Kidney (tissue), 22 donors: ENCODE measurements at places on chromosomes 6 and 20. TPM values are rescaled to one million over a fixed set of nuclear protein-coding genes. Genes with fewer than 3 reads are reported as not detected.

Gene TMEM170B
- total RNA-seq, result 3.7 TPM

Gene LZTS3
- total RNA-seq, result 20.0 TPM

Gene PCK1
- 29.7 TPM for total RNA-seq

Gene C6orf52
- 1.5 TPM for total RNA-seq

Gene KCNQ2
- 2.2 TPM for total RNA-seq

Gene RSPH4A
- 1.8 TPM for total RNA-seq

Gene RAB44
- total RNA-seq, result 1.5 TPM

Gene HLA-DPB1
- 181 TPM for total RNA-seq

Gene LBP
- total RNA-seq, result 2.3 TPM

Gene TFAP2A
- 16.2 TPM for total RNA-seq

Gene STK38
- total RNA-seq, result 30.4 TPM

Gene PRSS35
- total RNA-seq, result 0.66 TPM

Gene LGSN
- 0.19 TPM for total RNA-seq

Gene KIF25
- total RNA-seq, result not detected

Gene DTNBP1
- 25.2 TPM for total RNA-seq

Gene IPCEF1
- total RNA-seq, result 25.9 TPM

- peak; percentile 29 for DNase-seq
Measured at GRCh38 chr6:37021356-37022129, 16.1 kb downstream of the FGD2 start.

- no peak for DNase-seq
Measured at GRCh38 chr6:135665935-135666334, 168.4 kb upstream of the AHI1 start.

- no peak for DNase-seq
Measured at GRCh38 chr6:16717275-16717942, 43.9 kb downstream of the ATXN1 start.

DNA sequence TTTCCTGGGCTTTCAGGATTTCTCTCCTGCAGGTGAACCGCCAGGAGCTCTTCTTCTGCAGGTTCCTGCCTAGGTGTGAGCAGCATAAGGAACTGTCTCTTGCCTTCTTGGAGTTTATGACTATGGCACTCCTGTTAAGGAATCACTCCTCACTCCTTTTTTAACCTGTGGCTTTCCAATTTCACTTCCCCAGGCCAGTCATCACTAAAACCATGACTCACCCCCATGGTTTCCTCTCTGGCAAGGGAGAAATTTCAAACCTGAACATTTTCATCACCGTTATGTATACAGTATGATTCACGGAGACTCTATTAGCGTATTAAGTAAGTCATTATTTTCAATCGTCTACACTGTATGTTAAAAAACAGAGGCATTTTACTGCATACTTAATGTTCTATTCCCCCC lies 78.2 kb upstream of the ARID1B start:
- no peak for DNase-seq

DNA sequence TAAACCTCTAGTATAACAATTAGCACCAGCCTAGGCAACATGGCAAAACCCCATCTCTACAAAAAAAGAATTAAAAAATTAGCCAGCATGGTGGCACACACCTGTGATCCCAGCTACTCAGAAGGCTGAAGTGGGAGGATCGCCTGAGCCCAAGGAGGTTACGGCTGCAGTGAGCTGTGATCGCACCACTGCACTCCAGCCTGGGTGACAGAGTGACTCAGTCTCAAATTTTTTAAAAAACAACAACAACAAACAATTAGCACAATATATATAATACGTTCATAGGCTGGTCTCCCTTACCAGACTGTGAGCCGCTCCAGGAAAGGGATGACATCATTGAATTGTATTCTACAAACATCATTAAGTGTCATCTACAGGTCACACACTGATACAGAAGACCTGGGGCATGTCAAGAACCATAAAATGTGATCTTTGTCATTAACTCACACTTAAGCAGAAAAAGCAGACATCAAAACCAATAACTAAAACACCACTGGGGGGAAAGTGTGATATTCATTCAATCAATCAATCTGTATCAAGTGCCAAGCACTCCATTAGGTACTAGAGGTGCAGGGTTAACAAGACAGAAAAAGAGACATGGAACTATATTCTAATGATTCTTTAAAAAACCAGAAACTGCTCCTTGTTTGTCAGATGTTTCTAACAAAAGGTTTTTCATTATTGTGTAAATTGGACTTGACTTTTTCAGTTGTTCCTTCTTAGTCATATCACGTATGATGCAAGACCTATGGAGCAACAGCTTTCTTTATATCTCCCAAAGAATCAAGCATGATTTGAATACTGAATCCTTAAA lies 17.8 kb downstream of the MAP3K5 start:
- DNase-seq, result no peak

- DNase-seq, result peak; percentile 91
Measured at GRCh38 chr20:57579898-57580447, 19.1 kb downstream of the PCK1 start.

- no peak for DNase-seq
Measured at GRCh38 chr6:111068109-111068865, 19.0 kb upstream of the SLC16A10 start.

DNA sequence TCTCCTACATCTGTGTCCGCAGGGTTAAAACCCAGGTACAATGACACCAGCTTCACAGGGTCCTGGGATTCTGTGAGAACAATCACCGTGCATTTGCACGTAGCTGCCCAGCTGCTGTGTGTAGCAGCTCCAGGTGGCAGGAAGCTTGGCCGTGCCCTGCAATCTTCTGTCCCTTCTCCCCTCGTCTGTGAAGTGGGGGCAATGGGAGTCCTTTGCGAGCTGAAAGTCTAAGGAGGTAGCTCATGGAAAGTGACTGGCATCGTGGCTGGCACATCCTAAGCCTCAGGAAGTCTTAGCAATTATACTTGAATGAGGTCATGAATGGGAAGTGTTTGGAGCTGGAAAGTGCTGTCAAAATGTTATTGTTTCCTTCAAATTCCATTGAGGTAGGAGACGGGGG lies 137.1 kb downstream of the SMOC2 start:
- no peak for DNase-seq

- no peak for DNase-seq
Measured at GRCh38 chr6:96925290-96925687, 761 bp downstream of the KLHL32 start.

DNA sequence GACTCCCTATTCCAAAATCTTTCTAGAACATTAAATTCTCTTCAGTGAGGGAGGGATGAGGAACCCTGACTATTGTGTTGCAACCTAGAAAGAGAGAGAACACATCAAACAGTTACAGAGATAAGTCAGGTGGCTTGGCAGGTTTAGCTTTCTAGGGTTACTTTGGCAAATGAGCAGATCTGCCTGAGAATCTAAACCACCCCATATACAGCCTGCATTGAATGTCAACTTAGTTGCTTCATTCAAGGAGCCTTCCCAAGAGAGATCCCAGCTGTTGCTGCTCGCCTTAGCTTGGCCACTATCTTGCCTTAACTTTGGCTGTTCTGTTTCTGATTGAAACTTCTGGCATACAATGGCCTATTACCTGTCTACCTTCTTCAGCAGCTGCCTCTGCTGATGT lies 74.7 kb upstream of the TCF21 start:
- no peak for DNase-seq

DNA sequence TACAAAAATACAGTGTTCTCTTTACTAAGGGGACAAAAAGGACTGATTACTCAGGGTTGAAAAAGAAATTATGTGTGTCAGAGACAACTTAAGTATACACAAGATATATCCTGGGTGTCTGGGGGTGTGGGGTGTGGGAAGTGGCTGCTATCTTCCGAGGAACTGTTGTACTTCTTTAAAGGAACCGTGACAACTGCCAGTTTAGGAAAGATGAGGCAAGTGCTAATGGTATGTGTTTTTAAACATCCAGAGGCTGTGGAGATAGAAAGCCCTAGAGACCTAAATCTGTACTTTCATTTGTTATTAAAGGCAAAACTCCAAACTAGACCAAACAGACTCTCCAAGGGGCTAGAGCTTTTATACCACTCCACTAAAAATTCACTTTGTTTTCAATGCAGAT lies 95.6 kb downstream of the SNAP25 start:
- no peak for DNase-seq

GRCh38 chr20:59365611-59366285 lies 65.3 kb downstream of the EDN3 start:
- DNase-seq, result no peak

DNA sequence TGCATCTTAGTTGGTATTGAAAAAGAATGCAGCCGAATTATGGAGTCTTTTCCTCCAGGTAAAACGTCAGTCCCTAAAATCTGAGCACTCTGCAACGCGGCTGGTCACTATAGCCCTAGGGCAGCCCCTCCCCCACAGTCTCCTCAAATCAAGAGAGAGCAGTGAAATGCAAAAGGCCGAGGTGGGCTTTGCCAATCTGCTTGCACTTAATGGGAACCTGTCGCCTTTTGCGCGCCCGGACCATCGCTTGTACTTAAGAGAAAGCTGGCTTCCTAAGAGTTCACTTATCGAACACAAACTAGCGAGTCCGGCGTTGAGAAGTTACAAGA lies 447 bp downstream of the MCM3 start:
- DNase-seq, result peak; percentile 84

DNA sequence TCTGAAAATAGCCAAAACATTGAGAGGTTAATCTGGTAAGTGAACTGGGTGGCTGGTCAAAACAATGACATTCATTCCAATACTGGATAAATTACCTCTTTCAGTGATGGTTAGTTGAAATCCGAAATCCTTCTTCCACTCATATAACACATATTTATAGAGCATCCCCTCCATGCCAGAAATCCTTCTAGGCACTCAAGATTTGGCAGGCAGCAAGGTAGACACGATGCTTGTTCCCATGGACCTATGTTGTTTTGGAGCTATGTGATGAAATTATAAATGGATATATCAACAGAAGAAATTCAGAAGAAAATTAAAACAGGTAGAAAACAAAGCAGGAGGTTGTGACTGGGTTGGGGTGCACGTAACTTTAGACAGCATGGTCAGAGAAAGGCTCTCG lies 26.3 kb upstream of the SNRPB2 start:
- DNase-seq, result no peak

- no peak for DNase-seq
Measured at GRCh38 chr6:96787846-96788580, 49.3 kb downstream of the GPR63 start.

DNA sequence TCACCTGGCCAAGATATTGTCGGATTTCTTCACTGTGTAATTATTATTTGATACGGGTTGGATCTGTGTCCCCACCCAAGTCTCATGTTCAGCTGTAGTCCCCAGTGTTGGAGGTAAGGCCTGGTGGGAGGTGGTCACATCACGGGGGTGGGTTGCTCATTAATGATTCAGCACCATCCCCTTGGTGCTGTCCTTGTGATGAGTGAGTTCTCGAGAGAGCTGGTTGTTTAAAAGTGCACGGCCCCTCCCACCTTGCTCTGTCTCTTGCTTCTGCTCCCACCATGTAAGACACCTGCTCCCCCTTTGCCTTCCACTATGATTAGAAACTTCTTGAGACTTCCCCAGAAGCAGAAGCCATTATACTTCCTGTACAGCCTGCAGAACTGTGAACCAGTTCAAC lies 173.9 kb upstream of the PMEPA1 start:
- DNase-seq, result no peak

- no peak for DNase-seq
Measured at GRCh38 chr6:39553029-39553428, 172.2 kb downstream of the KIF6 start.

GRCh38 chr6:154615483-154616025 lies 105.1 kb upstream of the CNKSR3 start:
- DNase-seq, result peak; percentile 59

GRCh38 chr6:75579951-75580350 lies 21.7 kb upstream of the SENP6 start:
- no peak for DNase-seq

- DNase-seq, result no peak
Measured at GRCh38 chr20:56773749-56774148, 144.6 kb downstream of the TFAP2C start.

GRCh38 chr6:149806127-149806526 lies 56.6 kb downstream of the PCMT1 start:
- no peak for DNase-seq

GRCh38 chr20:31664696-31665354 lies 27.1 kb downstream of the COX4I2 start:
- DNase-seq, result no peak

- DNase-seq, result no peak
Measured at GRCh38 chr6:28867086-28867409, 56.7 kb downstream of the TRIM27 start.

DNA sequence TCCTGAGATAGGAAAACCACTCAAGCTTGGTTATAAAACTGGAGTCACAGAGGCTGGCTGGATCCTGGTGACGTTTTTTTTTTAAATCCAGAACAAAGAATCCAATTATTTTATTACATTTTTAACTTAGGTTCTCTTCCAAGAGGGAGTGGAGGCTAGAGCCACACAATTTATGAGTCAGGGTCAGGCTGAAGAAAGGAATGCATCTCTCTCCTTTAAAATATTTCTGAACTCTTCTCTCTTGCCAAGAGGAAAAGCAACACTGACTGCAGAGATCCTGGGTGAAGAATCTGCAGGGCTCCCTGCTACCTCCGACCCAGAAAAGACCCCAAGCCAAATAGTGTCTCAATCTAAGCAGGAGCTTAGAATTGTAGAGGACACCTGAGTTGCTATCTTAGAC lies 88.5 kb upstream of the SSTR4 start:
- no peak for DNase-seq

DNA sequence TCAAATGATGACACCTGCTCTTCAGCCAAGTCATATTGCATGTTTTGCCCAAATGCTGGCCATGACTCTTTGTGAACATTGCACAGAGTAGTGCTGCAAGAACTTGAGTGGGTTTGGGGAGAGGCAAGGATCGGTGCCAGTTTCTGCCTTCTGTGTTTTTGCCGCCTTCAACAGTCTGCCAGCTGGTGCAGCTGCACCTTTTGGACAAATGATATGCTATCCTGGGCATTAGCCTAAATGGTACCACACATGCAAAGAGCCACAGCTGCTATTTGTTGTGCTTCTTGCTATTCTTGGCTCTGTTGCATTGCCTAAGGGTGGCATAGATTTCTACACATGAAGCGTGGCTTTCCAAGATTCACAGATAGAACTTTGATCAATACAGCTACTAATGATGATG lies 189.0 kb upstream of the CCN2 start:
- no peak for DNase-seq

DNA sequence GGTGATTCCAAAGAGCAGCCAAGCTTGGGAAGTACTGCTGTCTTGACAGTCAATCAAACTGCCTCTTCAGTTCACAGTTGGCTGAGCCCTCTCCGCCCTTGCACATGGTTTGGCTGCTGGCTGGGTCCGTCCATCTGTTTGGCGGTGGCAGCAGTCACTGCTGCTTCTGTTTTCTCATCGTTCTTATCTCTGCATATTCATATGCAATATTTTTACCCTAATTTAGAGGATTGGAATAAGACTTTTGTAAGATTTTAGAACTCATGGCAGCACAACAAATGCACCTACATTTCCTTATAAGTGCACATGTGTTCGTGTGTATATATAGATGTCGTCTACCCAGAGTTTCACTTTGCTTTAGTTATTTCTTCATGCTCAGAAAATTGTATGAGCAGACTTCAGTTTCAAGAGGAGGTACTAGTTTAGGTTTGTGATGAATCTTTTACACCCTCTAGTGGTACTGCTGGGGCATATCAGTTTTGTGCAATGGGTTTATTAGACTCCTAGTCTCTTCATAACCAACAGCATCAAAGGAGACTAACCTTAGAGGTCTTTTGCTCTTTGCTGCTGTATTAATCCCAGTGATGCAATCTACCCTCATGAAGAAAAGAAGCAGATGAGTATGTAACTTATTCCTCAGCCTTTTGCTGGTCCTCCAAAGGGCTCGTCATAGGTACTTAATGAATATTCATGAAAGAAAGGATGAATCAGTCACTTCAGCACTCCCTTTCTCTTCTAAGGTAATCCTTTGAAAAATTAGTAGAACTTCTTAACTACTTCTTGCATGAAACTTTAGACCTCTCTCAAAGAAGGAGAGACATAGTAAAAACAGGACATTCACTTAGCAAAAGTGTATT lies 44.3 kb downstream of the KHDC1L start:
- peak; percentile 44 for DNase-seq

- no peak for DNase-seq
Measured at GRCh38 chr6:44508646-44509045, 121.1 kb downstream of the CDC5L start.
